ENCODE measurements at places on chromosomes 4 and X. TPM values are rescaled to one million over a fixed set of nuclear protein-coding genes. Genes with fewer than 3 reads are reported as not detected.

DNA sequence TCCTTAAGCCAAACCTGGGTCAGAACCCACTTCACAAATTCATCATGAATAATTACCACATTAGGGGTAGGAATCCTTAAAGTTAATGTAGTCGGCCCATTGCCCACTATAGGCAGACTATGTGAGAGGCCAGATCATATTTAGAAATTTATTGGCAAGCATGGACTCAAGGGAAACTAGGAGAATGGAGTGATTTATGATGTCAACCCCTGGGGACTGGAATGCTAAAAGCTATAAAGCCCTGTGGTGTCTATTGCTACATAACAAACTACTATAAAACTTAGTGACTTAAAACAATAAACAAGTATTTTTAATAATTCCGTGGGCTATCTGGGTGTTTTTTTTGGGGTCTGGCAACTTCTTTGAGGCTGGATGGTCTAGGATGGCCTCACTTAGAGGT is 93.9 kb downstream of the PPP1R2C start:
- no peaks in the 10 kb centered on the region for H3K36me3 ChIP-seq
- H3K4me1 ChIP-seq = no peaks in the 10 kb centered on the region
- H3K27me3 ChIP-seq = no peaks in the 10 kb centered on the region
- no peak for DNase-seq
- H3K27ac ChIP-seq = no peak overlapping the region

DNA sequence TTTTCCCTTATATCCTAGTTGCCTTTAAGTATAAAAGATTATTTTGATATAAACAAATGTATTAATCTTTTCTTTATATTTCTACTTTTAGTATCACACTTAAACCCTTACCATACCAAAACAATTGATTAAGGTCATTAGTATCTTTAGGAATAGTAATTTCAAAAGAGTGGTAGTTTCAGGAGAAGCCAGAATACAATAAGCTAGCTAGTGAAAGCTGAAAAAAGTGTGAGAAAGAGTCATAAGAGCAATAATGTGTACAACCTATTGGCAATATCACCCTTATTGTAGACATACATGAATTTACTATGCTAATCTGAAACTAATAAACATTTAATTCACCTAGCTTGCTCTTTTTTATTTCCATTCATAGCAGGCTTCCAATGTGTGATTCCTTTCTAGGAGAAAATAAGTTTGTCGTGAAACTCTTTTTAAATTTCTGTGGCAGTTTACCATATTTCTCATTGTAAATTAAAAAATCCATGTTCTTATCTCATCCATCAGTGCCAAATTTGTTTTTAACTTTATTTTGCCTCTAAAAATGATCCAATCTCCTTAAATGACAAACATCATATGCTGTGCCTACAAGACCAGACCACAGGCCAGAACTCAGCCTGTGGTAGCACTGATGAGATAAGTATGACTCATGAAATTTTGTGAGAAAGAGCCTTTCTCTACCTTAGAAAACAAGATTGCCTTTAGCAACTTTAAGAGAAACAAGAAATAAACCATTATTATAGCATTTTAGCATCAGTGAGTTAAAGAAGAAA is 8.1 kb downstream of the NEK1 start:
- H3K4me3 ChIP-seq = no peak overlapping the region
- no peak for DNase-seq
- H3K27ac ChIP-seq = no peak overlapping the region
- H3K4me1 ChIP-seq = peaks cover 4% of the 10 kb centered on the region
- H3K36me3 ChIP-seq = peaks cover 6% of the 10 kb centered on the region
- no peaks in the 10 kb centered on the region for H3K27me3 ChIP-seq

ADAMTS3 gene
- total RNA-seq = not detected

TIMM17B gene
- total RNA-seq = 87.5 TPM

MAGEB1 gene
- not detected for total RNA-seq

DNA sequence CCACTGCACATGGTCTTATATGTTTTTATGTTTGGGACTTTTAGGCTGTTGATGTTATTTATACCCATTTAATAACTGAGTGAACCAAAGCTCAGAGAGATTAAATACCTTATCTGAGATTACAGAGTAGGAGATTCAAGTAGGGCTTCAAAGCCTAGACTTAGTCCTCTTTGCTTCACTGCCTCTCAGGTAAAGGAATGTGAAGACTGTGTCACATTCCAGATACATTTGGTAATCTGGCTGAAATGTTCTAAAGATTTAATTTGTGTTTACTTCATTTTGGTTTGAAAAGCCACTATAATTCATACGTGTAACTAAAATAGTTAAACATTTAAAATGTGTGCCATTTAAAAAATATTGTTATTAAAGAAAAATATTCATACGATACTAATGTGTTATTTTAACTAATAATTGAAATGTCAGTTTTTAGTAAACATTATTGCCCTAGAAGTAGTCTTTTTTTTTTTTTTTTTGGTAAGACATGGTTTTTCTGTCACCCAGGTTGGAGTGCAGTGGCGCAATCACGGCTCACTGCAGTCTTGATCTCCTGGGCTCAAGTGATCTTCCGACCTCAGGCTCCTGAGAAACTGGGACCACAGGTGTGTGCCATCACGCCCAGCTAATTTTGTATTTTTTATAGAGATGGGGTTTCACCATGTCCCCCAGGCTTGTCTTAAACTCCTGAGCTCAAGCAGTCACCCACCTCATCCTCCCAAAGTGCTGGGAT is 54.3 kb downstream of the WWC2 start:
- no peak for DNase-seq
- no peaks in the 10 kb centered on the region for H3K4me1 ChIP-seq
- H3K36me3 ChIP-seq = no peaks in the 10 kb centered on the region

- no peak for DNase-seq
- no peak overlapping the region for H3K27ac ChIP-seq
- no peaks in the 10 kb centered on the region for H3K36me3 ChIP-seq
- H3K4me1 ChIP-seq = no peaks in the 10 kb centered on the region
- no peaks in the 10 kb centered on the region for H3K27me3 ChIP-seq
These were observed 169.0 kb downstream of the ADAM29 start for GRCh38 chr4:175087145-175087544.

- no peaks in the 10 kb centered on the region for H3K27me3 ChIP-seq
- no peak overlapping the region for H3K27ac ChIP-seq
- no peak overlapping the region for H3K4me3 ChIP-seq
- DNase-seq = no peak
- no peaks in the 10 kb centered on the region for H3K36me3 ChIP-seq
These were observed 43.7 kb downstream of the EDNRA start for GRCh38 chr4:147524601-147525000.

GRCh38 chrX:41481264-41482109 is 34.3 kb downstream of the NYX start:
- H3K36me3 ChIP-seq = no peaks in the 10 kb centered on the region
- H3K4me1 ChIP-seq = no peaks in the 10 kb centered on the region
- no peaks in the 10 kb centered on the region for H3K27me3 ChIP-seq
- H3K4me3 ChIP-seq = no peak overlapping the region

DNA sequence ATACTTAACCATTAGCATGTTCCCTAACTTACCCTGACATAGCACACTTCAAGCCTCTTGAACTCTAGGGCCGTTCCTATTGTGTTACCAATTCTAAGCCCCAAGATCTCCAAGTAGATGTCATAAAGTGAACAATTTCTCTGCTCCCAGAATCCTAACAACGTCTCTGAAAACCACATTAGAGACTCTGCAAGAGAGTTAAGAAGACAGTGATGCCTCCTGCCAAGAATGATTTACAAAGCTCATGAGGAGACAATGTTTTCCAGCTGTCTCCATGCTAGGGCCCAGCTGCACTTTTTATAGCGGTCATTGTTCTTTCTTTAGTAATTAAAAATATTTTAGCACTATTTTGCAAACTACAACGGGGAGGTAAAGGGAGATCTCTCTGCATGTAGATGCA is 358.4 kb downstream of the PPP3CA start:
- DNase-seq = no peak
- H3K27ac ChIP-seq = no peak overlapping the region
- no peaks in the 10 kb centered on the region for H3K4me1 ChIP-seq
- no peaks in the 10 kb centered on the region for H3K36me3 ChIP-seq
- H3K4me3 ChIP-seq = no peak overlapping the region

EXOC1L gene
- total RNA-seq = not detected

DNA sequence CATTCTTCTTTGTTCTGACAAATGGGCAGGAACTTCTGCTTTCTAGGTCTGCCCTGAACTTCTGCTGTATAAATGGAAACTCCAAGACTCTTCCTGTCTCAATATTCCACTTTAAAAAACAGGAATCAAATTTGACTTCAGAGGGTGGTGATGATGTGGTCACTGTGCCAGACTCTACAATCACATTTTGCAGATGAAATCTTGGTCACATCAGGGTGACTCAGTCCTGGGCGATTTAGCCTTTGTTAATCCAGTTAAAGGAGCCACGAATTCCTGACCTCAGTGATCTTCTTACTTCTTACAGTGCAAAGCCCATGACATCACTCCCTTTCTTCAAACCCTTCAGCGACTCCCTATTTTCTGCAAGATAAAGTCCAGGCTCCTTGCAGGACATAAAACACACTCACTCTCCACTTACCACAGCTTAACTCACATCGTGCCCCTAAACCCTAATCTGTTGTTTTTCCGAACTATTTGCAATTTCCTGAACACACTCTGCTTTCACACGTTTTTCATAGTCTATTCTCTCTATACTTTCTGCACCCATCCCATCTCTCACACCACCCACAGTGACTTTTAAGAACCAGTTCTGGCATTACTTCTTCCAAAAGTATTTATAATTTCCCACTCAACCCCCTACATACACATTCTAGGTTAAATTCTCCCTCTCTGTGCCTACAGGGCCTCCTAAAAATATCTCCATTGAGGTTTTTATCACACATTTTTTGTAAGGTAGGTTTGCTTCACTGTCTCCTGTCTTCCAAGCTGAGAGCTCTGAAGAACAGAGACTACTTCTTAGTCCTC is 11.1 kb downstream of the GASK1B start:
- no peak for DNase-seq
- no peak overlapping the region for H3K4me3 ChIP-seq
- no peaks in the 10 kb centered on the region for H3K27me3 ChIP-seq
- H3K36me3 ChIP-seq = no peaks in the 10 kb centered on the region
- H3K27ac ChIP-seq = no peak overlapping the region

GRCh38 chr4:185183622-185184281 is 20.0 kb downstream of the CFAP97 start:
- DNase-seq = peak; percentile 66
- no peaks in the 10 kb centered on the region for H3K36me3 ChIP-seq
- H3K27ac ChIP-seq = no peak overlapping the region
- no peaks in the 10 kb centered on the region for H3K4me1 ChIP-seq
- H3K4me3 ChIP-seq = no peak overlapping the region

GRCh38 chr4:98521486-98521885 is 136.9 kb downstream of the TSPAN5 start:
- no peaks in the 10 kb centered on the region for H3K27me3 ChIP-seq
- no peak overlapping the region for H3K4me3 ChIP-seq
- no peak overlapping the region for H3K27ac ChIP-seq
- DNase-seq = no peak

DNA sequence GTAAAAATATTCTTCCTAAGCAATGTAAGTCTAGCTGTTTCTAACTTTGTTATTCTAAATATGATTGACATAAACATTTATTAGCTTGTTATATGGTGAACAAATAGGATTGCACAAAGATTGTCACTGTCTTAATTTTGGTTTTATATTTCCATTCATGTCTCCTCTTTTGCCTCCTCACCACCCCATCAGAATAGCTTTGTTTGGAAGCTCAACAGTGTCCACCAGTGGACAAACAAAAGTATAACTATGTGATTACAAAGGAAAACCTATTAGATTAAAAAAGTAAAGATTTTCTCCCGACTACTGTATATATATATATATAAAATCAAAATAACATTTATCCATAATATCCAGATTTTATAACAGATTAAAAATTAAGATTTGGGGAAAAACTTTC is 468.2 kb downstream of the ZIC3 start:
- no peak overlapping the region for H3K27ac ChIP-seq
- H3K36me3 ChIP-seq = no peaks in the 10 kb centered on the region
- DNase-seq = no peak
- no peak overlapping the region for H3K4me3 ChIP-seq

GRCh38 chrX:97860226-97860625 is 976.5 kb downstream of the RPA4 start:
- no peak overlapping the region for H3K4me3 ChIP-seq
- H3K36me3 ChIP-seq = no peaks in the 10 kb centered on the region
- H3K27ac ChIP-seq = no peak overlapping the region
- no peaks in the 10 kb centered on the region for H3K27me3 ChIP-seq
- no peaks in the 10 kb centered on the region for H3K4me1 ChIP-seq

DNA sequence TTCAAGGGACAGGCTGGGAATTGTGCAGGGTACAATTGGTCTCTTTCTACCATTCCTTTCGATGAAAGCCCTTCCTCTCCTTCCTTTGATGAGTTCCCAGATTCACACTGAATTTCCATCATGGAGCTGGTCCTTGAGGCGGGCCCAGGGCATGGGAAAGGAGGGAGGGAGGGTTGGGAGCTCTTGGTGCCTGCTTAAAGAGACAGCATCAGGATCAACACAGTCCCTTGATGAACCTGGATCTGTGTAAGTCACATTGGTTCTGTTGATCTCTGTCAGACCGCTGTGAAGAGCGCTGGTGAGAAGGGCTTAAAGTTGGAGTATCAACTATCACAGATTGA is 4.4 kb downstream of the PLP1 start:
- H3K27ac ChIP-seq = no peak overlapping the region
- H3K36me3 ChIP-seq = no peaks in the 10 kb centered on the region
- H3K4me1 ChIP-seq = no peaks in the 10 kb centered on the region
- no peak for DNase-seq
- no peaks in the 10 kb centered on the region for H3K27me3 ChIP-seq
- H3K4me3 ChIP-seq = no peak overlapping the region

DNA sequence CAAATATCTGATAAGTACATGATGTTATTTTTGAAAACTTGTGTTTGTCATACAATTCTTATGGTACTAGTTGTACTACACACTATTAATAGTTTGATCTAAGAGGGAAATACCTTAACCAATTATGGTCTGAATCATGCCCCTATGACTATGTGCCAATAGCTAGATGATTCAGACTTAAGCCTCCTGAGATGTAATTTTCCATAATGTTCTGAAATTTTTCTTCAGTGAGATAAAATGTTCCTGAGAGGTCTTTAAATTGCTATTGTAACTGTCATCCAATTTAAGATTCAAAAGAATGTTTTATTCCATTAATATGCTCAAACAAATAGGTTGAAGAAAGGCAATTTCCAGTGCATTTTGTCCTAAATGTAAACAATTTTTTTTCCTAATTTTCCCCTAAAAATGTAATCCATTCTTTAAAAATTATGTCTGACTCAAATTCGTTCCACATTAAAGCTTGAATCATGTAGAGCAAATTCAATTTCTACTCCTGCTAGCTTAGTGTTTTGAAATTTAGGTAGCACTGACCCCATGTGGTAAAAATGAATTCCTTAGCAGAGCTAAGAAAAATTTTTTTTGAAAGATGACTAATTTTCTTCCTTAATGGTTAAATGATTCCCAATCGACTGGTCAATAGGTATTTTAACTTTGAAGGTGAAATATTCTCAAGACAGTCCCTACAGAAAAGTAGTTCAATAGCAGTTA is 49.1 kb downstream of the APOOL start:
- no peaks in the 10 kb centered on the region for H3K27me3 ChIP-seq
- no peaks in the 10 kb centered on the region for H3K4me1 ChIP-seq
- no peak for DNase-seq
- no peaks in the 10 kb centered on the region for H3K36me3 ChIP-seq
- H3K27ac ChIP-seq = no peak overlapping the region

RHOH gene
- total RNA-seq = 148 TPM

GRCh38 chr4:475962-476361 is 23.0 kb downstream of the ZNF721 start:
- no peak overlapping the region for H3K4me3 ChIP-seq
- no peaks in the 10 kb centered on the region for H3K27me3 ChIP-seq
- no peak for DNase-seq
- H3K4me1 ChIP-seq = peaks cover 8% of the 10 kb centered on the region
- peaks cover 4% of the 10 kb centered on the region for H3K36me3 ChIP-seq
- no peak overlapping the region for H3K27ac ChIP-seq

Measured in CD8-positive, alpha-beta memory T cell (primary cell).